Trophoblast cell (in vitro differentiated cells and primary cell): ENCODE measurements at places on chromosomes 13 and 19.

DNA sequence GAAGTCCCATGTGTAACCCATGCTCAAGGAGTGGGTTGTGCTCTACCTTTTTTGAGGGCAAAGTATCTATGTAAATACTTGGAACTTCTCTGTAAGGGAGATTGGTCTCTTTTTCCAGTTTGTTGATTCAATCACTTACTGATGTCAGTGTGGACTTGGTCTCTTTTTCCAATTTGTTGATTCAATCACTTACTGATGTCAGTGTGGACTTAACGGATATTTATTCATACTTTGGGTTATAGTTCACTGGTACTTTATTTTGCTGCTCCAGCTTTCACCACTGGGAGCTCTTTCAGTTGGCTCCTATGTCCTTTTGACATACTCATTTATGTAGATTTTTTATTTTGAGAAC is 36.4 kb downstream of the COG3 start:
- no peak for DNase-seq

GRCh38 chr13:100630555-100630954 is 42.0 kb upstream of the GGACT start:
- DNase-seq: no peak

- no peak for DNase-seq
Measured at GRCh38 chr13:45055198-45055901, 65.0 kb upstream of the GTF2F2 start.

DNA sequence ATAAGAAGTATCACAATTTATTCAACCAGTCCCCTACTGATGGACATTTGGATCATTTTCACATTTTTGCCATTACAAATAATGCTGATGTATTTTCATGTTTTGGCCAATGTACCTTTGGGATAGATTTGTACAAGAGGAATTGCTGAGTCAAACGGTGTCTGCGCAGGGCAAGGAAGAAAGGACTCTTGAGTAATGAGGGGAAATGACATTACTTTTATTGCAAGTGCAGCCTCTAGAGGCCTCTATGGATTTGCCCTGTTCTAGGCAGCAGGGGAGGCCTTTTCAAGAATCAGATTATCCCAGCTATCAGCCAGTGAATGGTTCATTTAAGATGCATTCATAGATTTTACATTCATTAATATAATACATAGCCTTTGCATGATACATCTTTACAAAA is 32.9 kb upstream of the GTF3A start:
- no peak for DNase-seq

DNA sequence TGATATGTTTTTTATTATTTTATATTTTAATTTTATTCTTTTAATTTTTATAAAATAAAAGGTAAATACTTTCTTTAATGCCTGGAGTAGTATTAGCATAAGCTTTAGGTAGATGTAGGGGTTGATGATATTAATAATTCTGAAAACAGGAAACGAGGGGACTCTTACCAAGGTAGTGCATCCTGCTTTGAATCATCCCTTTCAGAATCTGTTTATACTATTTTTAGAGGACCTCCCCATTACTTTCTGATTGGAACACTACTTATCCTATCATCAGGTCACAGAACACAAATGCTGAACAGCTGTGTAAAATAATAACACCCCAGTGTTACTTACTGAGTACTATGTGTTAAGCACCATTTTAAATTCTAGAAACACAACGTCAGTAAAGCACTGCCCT is 27.3 kb downstream of the COG6 start:
- no peak for DNase-seq

GRCh38 chr19:8601796-8602195 is 8.7 kb downstream of the ADAMTS10 start:
- peak; percentile 83 for DNase-seq

DNA sequence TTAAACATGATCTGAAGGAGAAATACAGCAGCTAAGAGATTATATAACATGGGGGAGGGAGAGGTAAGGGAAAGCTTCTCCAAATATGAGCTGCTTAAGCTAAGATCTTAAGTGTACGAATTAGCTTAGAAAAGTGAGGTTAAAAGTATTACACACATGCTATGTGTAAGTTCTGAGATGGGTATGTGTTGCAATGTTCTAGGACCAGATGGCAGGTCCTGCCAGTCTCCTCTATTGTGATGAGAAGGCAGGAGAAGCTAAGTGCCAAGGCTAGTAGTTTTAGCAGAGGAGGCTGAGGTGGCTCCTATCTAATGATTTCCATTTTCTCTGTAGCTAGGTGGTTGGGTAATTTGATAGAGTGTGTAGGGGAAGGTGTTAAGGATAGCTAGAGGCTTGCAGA is 57.6 kb downstream of the MICU2 start:
- DNase-seq: no peak

GRCh38 chr13:57003682-57004081 is 137.0 kb upstream of the PRR20A start:
- DNase-seq: no peak

GRCh38 chr13:21909331-21909730 is 238.5 kb downstream of the FGF9 start:
- DNase-seq: peak; percentile 70

GRCh38 chr13:100014621-100015020 is 33.0 kb downstream of the ZIC2 start:
- peak; percentile 44 for DNase-seq

- DNase-seq: no peak
Measured at GRCh38 chr13:49620170-49620621, 8.1 kb upstream of the ARL11 start.

DNA sequence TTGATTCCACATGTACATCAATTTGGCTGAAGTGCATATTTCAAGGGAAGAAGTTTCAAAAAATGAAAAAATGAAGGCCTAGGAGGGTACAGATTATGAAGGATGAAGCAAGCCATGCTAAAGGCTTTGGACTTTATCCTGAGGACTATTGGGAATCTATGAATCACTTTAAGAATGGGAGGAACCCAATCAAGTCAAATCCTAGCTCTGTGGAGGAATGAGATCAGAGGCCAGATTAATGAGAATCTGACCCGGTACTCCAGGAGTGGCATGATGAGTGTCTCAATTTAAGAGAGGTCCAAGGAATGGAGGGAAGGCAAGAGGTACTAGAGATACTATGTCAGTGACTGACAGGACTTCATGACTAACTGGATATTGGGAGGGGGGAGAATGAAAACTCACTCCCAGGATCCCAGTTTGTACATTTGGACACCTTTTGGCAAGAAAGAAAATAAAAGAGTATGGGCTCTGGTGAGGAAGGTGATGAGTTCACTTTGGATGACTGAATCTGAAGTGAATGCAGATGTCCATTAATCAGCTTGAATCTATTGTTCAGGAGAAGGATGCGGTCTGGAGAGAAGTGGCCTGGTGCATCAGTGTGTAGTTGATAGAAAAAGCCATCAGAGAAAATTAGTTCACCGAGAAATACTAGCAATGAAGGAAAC is 349.0 kb downstream of the EFNB2 start:
- no peak for DNase-seq
